CD4-positive, alpha-beta T cell treated with Interleukin-17A for 4 hours (primary cell): ENCODE measurements at places on chromosomes 6 and 20.

GRCh38 chr6:100691972-100692371, 189.2 kb downstream of the ASCC3 start:
- no peak for DNase-seq

GRCh38 chr6:169666441-169666840, 35.4 kb downstream of the WDR27 start:
- no peak for DNase-seq

DNA sequence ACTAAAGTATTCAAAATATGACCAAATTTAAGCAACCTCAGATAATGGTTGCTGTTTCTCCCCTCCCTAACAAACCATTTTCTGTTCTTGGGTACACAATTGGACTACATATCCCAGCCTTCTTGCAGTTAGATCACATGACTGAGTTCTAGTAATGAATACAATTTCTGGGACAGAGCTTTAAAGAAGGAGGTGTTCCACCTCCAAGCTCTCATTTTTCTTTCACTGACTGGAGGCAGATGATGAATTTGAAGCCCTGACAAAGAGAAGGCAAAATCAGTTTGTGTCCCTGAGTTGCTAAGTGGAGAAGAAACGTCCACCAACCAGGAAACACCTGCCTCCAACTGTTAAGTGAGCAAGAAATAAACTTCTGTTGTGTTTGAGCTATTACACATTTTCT, 117.2 kb downstream of the LCA5 start:
- no peak for DNase-seq

DNA sequence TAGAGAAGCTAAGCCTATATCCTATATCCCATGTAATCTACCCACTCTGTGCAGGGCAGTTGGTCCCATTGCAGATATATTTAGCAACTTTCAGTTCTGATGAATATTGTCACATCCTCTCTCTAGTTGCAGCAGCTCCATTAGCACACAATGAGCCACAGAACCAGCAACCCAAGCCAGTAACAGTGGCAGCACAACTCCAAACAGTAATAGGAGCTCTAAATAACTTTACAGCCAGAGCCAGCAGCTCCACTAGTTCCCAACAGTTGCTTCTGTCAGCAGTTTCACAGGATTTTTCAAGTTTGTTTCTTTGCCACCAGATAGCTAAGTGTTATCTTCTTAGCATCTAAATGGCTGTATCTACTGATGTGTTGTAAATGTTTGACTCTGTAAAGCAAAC, 490.8 kb downstream of the HTR1B start:
- no peak for DNase-seq

DNA sequence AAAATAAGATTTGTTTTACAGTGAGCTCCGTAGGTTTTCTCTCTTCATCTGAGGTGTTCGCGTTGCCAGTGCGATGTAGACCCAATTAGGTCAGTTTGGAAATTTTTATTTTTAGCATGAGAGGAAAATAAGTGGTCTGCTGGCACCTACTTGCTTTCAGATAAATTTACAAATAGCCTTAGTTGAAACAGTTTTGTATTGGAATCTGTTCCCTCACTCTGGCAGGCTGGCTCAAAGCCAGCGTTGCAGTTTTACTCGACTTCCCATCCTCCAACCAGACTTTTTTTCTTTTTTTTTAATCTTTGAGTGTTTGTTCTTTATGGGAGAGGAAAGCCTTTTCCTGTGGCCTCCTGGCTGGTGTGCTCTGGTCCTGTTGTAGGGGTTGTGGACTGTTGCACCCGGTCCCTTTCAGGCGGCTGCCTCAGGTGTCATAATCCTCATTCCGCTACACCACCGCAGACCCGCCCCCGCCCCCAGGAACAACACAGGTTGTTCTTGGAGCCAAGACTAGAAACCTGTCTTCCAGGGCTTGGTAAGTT, 46.7 kb downstream of the TIAM2 start:
- no peak for DNase-seq

DNA sequence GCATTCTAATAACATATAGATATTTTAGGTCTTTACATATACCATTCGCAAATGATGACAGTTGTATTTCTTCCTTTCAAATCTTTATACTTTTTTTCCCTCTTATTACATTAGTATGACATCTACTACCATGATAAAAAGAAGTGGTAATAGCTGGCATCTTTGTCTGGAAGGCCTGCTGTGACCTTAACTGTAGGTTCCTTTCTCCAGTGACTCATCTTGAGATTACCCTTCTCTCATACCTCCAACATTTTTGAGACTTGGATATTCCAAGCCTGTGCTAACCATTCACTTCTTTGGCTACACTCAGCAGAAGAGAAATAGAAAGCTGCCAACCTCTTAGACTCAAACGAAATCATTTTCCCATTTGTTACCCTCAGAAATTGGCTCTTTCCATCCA, 30.3 kb downstream of the ZKSCAN8 start:
- no peak for DNase-seq

GRCh38 chr6:157139054-157139708, 184.1 kb downstream of the TMEM242 start:
- DNase-seq = peak; percentile 16

- no peak for DNase-seq
Observed at GRCh38 chr6:32329141-32329540, 42.6 kb downstream of the TSBP1 start.

DNA sequence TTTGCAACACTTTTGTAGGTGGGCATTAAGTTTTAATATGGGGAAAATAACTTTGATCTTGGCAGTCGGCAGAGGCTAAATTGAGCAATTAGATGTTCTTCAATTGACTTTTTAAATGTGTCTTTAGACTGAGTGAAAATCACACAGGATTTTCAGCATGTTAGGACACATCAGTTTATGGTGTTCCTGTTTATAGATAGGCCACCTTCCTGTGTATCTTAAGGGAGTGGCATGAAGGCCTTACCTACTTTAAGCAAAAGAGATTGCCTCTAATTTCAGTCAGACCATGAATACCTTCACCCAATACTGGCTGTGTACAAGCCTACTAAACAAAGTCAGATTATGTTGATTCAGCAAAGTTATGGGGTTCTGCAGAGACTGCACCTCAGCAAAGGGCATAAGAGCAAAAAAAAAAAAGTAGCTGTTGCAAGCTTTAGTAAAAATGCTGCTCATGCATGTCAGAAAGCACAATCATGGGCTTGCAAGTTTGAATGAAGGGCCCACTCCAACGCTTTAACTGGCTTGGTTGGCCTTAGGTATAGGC, 848.4 kb downstream of the PHF3 start:
- DNase-seq = no peak

DNA sequence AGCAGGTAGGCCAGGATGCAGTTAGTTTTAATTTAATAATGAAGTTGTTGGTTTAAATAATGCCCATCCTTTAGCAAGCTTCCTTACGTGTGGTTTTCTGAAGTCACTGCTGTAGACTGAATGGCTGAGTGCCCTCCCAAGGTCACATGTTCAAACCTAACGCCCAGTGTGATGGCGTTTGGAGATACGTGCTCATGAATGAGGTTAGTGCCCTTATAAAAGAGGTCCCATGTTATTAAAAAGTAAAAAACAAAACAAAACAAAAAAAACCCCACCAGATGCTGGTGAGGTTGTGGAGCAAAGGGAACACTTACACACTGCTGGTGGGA, 16.3 kb downstream of the LRP11 start:
- no peak for DNase-seq

DNA sequence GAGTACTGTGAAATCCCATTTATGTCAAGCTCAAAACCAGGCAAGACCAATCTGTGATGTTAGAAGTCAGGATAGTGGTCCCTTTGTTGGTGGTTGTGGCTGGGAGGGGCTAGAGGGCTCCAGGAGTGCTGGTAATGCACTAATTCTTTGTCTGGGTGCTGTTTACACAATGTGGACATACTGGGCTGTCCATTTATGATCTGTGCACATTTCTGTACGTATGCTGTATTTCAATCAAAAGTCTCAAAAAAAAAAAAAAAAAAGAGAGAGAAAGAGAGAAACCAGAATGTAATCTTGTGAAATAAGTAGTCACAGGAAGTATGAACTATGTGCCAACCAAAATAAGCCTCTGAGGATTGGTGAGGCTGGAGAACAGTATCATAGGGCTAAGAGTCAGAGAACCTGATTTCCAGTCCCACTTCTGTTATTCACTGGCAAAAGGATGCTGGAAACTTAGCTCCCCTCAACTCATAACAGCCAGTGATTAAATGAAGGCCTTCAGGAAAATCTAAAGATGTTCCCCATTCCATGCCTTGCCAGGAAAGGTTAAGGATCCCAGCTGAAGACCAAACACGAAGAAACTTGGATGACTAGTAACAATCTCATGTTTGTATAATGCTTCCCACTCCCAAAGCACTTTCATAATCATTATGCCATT, 19.6 kb upstream of the TRAM2 start:
- no peak for DNase-seq
